Renal pelvis (tissue), 12 donors: ENCODE measurements at places on chromosomes 2 and 18. TPM values are rescaled to one million over a fixed set of nuclear protein-coding genes. Genes with fewer than 3 reads are reported as not detected.

Gene SMC6
- 39.4 TPM for polyA plus RNA-seq

Gene CFC1
- polyA plus RNA-seq: not detected

Gene FLACC1
- polyA plus RNA-seq: 4.8 TPM

DNA sequence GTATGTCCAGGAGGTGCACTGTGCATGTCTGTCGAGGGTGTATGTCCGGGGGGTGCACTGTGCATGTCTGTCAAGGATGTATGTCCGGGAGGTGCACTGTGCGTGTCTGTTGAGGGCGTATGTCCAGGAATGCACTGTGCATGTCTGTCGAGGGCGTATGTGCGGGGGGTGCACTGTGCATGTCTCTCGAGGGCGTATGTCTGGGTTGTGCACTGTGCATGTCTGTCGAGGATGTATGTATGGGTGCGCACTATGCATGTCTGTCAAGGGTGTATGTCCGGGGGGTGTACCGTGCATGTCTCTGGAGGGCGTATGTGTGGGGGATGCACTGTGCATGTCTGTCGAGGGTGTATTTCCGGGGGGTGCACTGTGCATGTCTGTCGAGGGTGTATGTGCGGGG is 249.3 kb upstream of the MYT1L start:
- no peak for DNase-seq

DNA sequence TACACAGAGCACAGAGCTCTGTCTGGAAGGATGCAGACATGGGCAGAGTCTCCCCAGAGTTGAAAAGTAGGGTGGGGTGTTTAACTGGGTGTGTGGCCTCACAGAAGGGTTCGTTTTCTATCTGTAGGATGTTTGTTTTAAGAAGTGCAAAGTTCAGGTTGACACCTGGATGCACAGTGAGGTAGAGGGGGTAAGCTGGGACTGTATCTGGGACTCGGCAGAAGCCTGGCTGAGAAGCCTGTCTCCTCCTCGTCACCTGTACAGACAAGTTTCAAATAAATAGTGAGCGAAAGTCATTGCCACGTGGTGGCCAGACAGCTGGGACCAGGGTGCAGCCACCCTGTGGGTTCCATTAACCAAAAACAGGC is 145.9 kb downstream of the KLHL29 start:
- DNase-seq: no peak

DNA sequence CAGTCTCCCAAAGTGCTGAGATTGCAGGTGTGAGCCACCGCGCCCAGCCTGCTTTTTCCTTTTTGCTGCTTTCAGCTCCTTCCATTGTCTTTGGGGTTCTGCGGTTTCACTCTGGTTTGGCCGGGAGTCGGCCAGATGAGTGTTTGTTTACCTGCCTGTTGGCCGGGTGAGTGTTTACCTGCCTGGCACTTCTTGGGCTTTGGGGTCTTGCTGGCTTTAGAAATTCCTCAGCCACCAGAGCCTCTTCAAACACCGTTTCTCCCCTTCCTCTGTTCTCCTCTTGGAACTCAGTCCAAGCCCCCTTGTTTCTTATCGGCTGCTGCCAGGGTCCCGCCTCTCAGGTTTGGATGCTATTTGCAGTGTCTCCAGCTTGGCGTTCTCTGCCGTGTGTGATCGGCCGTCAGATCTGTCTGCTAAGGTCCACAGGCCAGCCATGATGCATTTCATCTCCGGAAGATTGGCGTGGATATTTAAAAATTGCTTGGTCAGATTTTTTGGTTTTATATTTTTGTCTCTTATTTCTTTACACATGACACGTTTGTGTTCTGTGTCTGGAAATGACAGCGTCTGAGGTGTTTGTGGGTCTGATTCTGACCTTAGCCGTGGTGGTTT is 14.2 kb upstream of the GAL3ST2 start:
- DNase-seq: no peak

GRCh38 chr2:151553-152334 is 105.4 kb upstream of the FAM110C start:
- DNase-seq: no peak

GRCh38 chr2:239762655-239763269 is 262.4 kb downstream of the NDUFA10 start:
- DNase-seq: no peak
